Activated naive CD8-positive, alpha-beta T cell treated with anti-CD3 and anti-CD28 coated beads, Interleukin-2, amount 50 U/mL, for 16 hours (primary cell): ENCODE measurements at places on chromosomes 1 and 21.

DNA sequence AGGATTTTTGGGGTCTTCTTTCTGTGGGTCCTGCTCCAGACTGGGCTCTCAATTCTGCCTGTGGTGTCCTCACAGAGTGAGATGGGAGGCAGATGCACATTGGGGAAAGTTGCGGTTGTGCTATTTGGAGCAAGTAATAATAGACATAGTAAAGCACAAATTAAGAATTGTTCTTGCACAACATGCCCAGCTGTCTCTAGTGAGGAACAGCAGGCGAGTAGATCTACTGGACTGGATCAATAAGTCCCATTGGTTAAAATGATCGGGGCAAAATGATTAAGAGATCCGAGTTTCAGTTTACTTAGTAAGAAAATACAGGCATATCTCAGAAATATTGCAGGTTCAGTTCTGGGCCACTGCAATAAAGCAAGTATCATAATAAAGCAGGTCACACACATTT is 448.3 kb upstream of the PROX1 start:
- no peak for DNase-seq

DNA sequence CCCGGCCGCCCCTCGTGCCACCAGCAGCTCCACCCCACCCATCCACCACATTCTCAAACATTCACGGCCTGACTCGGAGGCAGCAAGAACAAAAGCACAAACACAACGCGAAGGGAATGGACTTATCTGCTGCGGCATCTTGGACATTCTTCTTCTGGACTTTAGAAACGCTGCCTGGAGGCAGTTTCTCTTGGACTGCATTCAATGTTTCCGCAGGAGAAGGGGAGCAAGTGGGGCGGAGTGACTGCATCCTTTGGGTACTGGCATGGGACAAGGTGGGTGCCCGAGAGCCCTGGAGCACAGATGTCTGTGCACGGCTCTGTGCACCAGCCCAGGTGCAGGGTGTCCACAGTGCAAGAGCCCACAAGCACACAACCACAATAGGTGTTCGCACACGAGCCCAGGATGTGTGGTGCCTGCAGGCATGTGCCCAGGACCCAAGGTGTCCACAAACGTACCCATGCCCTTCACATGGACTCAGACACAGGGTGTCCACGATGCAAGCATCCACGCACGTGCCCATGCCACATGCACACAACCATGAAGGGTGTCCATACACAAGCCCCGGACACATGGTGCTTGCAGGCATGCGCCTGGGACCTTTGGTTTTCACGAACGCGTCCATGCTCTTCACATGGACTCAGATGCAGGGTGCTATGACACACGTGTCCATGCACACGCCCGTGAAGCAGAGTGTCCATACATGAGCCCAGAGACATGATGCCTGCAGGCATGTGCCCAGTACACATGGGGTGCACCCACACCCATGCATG is 53.6 kb downstream of the WNT9A start:
- DNase-seq = no peak

GRCh38 chr21:30839304-30839703 is 9.7 kb upstream of the KRTAP7-1 start:
- no peak for DNase-seq

DNA sequence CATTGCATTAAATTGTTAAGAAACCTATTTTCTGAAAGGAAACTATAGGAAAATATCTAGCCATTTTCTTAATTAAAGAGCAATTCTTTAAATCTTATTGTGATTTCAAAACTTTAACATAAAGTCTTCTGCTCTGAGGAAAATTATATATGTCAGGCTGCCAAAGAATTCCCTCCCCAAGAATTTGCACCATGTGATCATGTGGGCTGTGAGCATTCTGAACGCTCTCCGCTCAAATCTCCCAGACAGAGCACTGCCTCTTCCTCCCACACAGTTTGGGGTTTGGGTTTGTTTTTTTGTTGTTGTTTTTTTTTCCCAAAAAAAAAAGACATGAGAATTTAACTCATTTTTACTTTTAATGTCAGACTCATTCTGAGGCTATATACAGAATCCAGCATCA is 155.9 kb upstream of the PALMD start:
- no peak for DNase-seq

- no peak for DNase-seq
Observed at GRCh38 chr1:116254776-116255175, 118.3 kb upstream of the ATP1A1 start.

DNA sequence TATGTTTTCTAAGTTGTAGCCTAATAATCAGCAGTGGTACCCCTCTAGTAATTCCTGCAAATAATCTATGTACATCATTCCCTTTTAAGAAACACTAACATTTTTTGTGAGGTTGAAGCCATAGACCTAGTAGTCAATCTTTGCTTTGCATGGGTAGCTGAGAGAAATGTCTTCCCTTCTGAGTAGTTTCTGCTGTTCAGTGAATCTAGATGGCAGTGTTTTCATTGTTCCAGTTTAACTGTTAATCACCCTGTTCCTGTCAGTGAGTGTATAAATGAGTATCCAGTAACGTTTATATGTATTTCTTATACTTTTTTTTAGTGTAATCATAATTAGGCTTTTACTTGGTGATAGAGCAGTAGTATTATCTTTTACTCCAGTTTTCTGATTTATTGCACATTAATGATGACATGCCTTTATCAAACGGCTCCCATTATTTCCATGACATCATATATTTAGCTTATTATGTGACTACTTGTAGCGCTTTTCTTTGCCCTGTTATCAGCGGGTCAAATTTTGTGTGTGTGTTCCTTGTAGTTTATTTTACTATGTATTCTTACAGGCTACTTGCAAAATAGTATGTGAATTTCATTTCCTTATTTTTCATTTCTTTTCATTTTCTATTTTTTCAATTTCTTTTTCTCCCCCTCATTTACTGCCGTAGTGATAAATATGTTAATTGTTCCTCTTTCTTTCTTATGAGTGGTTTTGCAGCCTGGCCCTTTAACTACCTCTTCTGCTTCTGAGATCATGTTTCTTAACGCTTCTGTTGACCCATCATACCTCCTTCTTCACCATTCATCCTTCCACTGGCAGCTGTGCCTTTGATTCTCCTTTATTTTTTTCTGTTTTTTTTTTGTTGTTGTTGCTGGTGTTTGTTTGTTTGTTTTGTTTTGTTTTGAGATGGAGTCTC is 18.8 kb downstream of the CEP350 start:
- DNase-seq = no peak

DNA sequence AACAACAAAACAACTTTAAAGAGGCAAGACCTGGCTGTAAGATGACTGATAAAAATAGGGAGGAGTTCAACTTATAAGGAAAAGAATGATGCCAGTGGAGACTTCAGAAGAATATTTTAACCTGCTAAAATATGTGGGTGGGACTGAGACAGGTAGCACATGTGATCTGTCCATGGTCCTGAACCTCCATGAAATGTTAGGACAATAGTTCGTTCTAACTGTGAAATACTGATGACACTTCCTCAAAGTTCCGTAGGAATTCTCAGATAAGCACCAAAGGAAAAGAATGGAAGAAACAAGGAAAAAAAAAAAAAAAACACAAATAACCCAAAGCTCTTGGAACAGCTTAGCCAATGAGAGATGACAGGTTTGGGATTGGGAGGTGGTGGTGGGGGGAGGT is 44.7 kb downstream of the CDC42BPA start:
- no peak for DNase-seq

DNA sequence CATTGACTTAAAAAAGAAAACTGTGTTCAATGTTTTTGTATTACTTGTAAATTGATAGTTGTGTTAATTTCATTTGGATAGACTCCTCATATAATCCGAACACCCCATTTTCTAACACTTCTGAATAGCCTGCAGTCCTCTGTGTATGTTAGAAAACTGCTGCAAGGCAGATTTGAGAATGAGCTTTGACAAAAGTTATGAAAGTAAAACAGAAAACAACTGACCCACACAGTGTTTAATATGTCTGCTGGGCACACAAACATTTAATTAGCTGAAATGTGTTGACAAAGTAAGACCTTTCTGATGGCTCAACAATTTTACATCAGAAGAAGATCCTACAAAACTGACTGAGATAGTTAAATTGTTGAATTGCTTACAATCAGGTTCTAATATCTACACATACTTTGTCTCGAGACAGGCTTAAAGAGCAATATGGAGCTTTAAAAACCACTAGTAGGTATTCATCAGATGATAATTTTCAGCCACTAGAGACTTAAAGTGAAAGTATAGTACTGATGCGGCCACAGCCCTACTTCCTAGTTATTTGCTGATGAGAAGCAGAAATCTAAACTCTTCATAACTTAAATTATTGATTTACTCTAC is 40.0 kb upstream of the PRMT6 start:
- DNase-seq = no peak

DNA sequence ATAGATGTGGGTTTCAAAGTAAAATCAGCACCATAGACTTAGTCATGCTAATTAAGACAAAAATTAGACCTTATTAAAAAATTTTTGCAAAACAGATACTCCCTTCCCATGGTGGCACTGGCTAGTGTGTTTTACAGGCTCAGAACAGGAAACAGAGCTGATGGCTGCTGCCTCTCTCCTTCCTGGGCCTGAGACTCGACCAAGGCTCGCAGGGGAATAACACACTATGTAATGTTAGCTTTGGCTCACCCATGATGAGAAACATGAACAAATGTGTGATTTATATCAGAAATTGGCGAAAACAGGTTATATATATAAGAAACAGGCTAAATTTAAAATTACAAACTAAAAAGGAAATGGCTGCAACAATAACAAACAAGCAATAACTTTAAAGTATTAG is 50.7 kb downstream of the ERG start:
- DNase-seq = no peak

GRCh38 chr1:47708019-47708535 is 270.2 kb downstream of the FOXD2 start:
- no peak for DNase-seq

DNA sequence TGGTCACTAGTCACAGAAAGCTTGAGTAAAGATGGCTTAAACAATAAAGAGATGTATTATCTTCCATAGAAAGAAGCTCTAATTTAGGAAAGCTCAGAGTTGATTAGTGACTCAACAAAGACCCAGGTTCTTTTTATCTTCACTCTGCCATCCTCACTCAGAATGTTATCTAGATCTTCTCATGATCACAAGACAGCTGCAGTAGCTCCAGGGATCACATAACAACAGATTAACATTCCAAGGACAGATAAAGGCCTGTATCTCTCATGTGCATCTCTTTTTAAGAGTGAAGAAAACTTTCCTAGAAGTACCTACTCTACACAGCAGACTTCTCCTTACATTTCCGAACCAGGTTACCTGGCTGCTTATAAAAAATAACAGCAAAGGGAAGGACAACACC is 368.7 kb upstream of the PROX1 start:
- no peak for DNase-seq

DNA sequence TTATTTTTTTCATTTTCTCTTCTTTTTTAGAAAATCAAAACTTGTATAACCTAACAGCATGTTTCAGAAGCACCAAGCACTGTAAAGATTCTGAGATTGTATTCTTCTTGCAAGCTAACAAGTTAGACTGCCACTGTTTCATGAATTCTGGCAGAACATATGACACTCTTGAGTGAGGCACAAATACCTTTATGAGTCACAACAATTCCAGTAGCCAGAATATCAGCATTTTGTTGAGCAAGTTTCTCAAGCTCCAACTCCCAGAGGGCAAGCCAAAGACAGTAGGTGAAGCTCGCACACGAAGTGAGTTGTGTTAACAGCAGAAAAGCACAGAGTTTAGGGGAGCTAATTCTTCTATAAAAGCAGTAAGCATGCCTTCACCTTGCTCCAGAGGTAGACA is 268.8 kb upstream of the NCAM2 start:
- no peak for DNase-seq

DNA sequence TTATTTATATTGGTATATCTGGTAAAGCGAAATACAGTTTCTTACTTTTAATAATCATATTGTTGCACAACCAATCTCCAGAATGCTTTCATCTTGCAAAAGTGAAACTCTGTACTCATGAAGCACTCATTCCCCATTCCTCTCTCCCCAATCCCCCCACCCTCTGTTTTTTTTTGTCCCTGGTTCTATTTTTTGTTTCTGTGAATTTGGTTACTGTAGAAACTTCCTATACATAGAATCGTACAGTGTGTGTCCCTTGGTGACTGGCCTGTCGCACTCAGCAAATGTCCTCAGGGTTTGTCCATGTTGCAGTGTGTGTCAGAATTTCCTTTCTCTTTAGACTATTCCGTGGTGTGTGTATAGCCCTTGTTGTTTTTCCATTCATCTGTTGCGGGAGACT is 7.9 kb upstream of the NLRP3 start:
- DNase-seq = no peak

GRCh38 chr1:27568300-27569087 is 35.5 kb downstream of the AHDC1 start:
- DNase-seq = peak; percentile 72

GRCh38 chr21:42193721-42194120 is 25.2 kb upstream of the ABCG1 start:
- no peak for DNase-seq
